ENCODE measurements at places on chromosomes 16 and 17.

GRCh38 chr16:70659953-70660671, 13.8 kb downstream of the IL34 start:
- H3K4me1 ChIP-seq = no peaks in the 10 kb centered on the region
- H3K4me3 ChIP-seq = no peak overlapping the region
- no peak overlapping the region for H3K27ac ChIP-seq
- DNase-seq = no peak
- no peaks in the 10 kb centered on the region for H3K27me3 ChIP-seq

DNA sequence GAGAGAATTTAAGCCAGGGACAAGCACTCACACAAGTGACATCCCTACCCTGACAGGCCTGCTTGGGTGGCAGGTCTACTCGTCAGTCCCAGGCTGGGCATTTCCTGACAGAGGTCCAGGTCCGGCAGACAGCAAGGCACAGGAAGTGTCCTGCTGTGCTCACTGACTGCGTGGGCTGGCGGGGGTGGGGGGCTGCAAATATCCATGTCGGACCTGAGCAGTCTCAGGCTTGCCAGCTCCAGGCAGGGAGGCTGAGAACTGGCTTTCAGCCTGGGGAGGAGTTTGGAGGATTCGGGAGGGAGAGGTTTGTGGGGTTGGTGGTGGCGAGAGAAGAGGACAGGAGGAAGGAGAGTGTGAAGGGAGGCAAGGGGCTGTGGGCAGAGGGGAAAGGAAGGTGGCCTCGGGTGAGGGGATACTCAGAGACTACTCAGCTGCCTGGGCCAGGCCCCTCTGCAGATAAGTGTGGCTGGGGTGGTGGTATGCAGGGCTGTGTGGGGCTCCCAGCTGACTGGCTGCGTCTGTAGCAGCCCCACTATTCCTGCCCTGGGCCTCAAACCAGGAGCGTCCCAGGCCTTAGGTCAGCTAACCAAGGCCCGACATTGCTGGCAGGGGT, 7.8 kb downstream of the HIC1 start:
- peaks cover 50% of the 10 kb centered on the region for H3K27me3 ChIP-seq
- H3K27ac ChIP-seq = no peak overlapping the region
- no peak for DNase-seq
- H3K36me3 ChIP-seq = no peaks in the 10 kb centered on the region

DNA sequence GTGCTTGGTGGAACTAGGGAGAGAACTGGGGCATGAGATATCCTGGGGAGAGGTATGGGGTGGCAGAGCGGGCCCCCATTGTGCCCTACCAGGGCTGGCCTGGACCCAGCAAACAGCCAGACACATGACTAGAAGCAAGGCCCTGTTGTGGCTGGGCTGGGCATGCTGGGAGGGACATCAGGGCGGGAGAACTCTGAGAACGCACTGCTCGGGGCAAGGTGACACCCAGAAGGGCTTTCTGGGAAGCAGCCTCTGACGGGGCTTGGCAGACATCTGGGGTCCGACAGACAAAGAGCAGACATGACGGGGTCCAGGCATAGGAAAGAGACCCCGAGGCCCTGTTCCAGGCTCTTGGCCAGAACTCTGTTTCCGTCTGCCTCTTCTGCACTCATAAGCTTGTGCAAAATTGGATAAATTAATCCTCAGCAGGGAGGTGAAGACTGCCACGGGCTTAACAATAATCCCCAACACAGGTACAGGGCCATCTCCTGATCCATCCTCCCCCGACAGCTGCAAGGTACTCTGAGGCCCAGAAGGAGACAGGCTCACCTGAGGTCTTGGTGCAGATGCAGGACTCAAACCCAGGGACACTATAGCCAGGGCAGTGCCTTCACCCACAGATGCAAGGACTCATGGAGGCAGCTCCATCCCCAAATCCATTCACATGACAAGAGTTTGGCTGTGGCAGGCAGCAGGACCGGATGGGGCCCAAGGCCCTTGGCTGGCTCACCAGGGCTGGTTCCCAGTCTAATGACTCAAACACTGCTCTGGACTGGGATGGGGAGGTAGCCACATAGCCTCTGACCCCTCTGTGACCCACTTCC, 5.4 kb downstream of the SREBF1 start:
- H3K36me3 ChIP-seq = no peaks in the 10 kb centered on the region
- peaks cover 8% of the 10 kb centered on the region for H3K4me1 ChIP-seq
- no peak overlapping the region for H3K4me3 ChIP-seq
- no peak for DNase-seq

DNA sequence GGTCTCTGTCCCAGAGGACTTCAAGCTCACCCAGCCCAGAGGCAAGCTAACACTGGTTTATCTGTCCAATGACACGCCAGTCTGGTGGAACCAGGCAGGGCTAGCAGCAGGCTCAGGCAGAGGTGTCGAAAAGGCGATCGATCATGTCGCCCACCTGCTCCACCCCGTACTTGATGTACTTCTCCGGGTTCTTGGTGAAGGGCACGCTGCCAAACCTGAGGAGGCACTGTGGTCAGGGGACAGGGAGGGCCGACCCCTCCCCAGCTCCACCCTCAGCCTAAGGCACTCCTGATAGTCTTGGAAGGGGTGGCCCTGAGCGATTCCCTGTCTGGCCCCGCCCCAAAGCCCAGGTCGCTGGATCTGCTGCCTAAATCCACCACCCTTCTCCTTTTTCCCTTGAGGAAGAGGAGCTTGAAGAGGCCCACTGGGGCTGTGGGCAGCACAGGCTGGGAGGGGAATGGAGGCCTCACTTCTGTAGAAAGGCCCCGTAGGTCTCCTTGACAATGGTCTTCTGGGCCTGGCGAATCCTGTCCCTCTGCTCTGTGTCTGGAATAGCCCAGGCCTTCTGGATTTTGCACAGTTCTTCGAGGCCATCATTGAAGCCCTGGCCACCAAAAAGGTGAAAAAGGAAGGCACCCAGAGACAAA, 4.7 kb downstream of the ZACN start:
- H3K36me3 ChIP-seq = no peaks in the 10 kb centered on the region
- H3K27me3 ChIP-seq = peaks cover 21% of the 10 kb centered on the region
- peaks cover 18% of the 10 kb centered on the region for H3K4me1 ChIP-seq
- no peak overlapping the region for H3K27ac ChIP-seq

DNA sequence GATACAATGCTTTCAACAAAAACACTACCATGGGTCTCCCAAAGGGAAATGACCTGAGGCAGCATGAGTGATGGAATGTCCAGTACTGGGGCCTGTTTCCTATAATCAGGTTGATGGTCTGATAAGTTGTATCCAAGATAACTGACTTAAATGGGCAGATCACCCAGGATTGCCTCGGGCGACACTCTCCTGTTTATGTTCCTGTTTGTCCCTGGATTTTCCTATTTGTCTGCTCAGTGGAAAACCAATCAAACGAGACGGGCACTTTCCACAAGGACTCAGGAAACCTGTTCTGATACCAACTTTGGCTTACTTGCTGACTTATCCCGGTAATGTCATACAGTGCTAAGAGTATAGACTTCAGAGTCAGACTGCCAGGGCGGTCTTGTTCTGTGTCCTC, 27.4 kb downstream of the USP43 start:
- H3K27me3 ChIP-seq = no peaks in the 10 kb centered on the region
- peaks cover 17% of the 10 kb centered on the region for H3K4me1 ChIP-seq
- no peak overlapping the region for H3K27ac ChIP-seq
- DNase-seq = no peak

Measured in neural progenitor cell (in vitro differentiated cells).